Ascending aorta (tissue), 2 donors: ENCODE measurements at places on chromosomes 3 and 15.

- DNase-seq = no peak
- peaks cover 45% of the 10 kb centered on the region for H3K4me1 ChIP-seq
- H3K4me3 ChIP-seq = peak overlapping the region; percentile 63
Measured at GRCh38 chr3:53253707-53254508, 1.9 kb downstream of the TKT start.

DNA sequence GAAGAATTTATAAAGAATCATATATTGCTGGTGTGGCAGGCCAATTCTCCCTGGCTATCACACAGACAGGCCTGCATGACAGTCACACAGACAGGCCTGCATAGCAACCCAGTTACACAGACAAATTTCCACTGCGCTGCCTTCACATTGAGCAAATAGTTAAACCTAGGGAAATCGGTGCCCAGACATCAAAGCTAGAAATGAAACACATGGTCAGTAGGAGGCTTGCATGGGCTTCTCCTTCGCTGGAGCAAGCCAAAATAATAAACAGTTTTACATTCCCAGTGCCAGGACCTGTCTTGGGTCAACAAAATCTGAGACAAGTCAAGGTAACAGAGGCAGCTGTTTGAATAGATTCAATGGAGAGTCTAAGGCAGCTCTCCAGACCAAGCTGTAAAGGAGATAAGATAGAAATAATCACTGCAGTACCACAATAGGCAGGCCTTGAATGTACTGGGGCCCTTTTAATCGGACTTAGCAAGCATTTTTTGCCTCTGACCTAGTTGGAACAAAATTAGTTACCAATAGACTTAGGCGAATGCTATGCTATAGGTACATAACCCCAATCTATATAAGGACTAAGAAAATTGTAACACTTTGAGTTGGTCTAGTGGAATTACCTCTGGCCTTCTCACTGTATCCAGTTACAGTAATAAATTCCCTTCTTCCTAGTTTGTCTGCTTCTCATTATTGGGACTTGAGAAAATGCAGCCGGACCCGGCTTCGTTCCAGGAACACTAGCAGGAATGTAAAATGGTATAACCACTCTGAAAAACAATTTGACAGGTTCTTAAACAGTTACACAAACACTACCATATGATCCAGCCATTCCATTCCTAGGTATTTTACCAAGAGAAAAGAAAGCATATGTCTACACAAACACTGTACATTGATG lies 274.7 kb upstream of the UBE2E2 start:
- no peaks in the 10 kb centered on the region for H3K36me3 ChIP-seq
- DNase-seq = no peak
- H3K27ac ChIP-seq = no peak overlapping the region
- no peak overlapping the region for H3K4me3 ChIP-seq
- H3K27me3 ChIP-seq = no peaks in the 10 kb centered on the region

DNA sequence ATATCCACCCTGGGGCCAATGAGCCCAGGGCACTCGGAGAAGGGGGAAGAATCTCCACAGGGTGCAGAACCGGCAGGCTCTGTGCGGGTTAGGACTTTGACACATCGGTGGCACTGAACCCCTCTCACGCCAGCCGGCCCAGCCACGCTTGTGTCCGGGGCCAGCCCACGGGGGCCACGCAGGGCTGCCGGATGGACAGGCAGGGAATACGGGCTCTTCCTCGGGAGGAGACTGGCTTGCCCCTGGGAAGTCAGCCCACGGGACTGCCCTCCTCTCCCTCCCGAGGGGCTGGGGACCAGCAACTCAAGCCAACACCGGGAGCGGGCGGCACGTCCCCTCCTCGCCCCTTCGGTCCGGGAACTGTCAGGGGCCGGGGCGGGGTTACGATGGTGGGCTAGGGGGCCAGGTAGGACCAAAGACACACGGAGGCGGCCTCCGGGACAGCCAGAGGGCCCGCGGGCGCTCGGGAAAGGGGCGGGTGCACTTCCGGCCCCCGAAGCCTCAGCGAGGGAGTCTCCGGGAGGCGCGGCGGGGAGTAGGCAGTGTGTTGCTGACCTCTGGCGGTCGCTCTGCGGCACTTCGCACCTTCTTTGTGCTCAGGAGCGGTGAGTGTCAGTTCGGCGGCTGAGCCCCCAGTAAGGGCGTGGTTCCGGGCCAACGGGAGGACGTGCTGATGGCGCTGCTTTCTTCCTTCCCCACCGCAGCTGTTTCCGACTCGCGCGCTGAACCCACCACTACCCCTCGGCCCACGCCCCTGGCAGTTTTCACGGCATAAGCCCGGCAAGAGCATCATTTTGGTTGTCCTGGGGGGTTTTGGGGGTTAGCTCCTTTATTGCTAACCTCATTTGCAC lies 5.1 kb upstream of the CYP8B1 start:
- H3K36me3 ChIP-seq = no peaks in the 10 kb centered on the region
- peak overlapping the region; percentile 69 for H3K4me3 ChIP-seq
- H3K27me3 ChIP-seq = no peaks in the 10 kb centered on the region
- DNase-seq = peak; percentile 92
- peak overlapping the region; percentile 75 for H3K27ac ChIP-seq

GRCh38 chr3:77149382-77149781 lies 109.5 kb downstream of the ROBO2 start:
- DNase-seq = no peak
- H3K27ac ChIP-seq = no peak overlapping the region
- H3K36me3 ChIP-seq = no peaks in the 10 kb centered on the region
- H3K4me3 ChIP-seq = no peak overlapping the region

GRCh38 chr3:43028678-43029490 lies 49.8 kb downstream of the GASK1A start:
- no peak overlapping the region for H3K4me3 ChIP-seq
- peak; percentile 39 for DNase-seq
- H3K27me3 ChIP-seq = no peaks in the 10 kb centered on the region
- H3K27ac ChIP-seq = no peak overlapping the region
- H3K36me3 ChIP-seq = no peaks in the 10 kb centered on the region

DNA sequence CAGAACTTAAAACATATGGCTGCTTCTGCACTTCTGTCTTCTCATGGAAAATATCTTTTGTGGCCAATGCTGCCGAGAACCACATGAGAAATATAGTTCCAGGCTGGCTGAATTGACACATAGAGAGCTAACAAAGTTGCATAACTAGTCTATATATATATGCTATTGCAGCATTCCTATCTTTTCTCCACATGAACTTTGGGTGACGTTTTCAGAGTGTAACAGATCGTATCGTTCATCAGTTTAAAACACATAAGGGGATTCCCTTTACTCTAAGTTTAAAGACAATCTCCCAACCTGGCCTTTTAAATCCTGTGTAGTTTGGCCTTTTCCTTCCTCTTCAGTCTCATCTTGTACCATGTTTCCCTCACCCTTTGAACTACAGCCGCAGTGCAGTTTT lies 394.2 kb upstream of the CBLB start:
- H3K36me3 ChIP-seq = no peaks in the 10 kb centered on the region
- no peaks in the 10 kb centered on the region for H3K27me3 ChIP-seq
- DNase-seq = no peak
- H3K27ac ChIP-seq = no peak overlapping the region
- no peak overlapping the region for H3K4me3 ChIP-seq

DNA sequence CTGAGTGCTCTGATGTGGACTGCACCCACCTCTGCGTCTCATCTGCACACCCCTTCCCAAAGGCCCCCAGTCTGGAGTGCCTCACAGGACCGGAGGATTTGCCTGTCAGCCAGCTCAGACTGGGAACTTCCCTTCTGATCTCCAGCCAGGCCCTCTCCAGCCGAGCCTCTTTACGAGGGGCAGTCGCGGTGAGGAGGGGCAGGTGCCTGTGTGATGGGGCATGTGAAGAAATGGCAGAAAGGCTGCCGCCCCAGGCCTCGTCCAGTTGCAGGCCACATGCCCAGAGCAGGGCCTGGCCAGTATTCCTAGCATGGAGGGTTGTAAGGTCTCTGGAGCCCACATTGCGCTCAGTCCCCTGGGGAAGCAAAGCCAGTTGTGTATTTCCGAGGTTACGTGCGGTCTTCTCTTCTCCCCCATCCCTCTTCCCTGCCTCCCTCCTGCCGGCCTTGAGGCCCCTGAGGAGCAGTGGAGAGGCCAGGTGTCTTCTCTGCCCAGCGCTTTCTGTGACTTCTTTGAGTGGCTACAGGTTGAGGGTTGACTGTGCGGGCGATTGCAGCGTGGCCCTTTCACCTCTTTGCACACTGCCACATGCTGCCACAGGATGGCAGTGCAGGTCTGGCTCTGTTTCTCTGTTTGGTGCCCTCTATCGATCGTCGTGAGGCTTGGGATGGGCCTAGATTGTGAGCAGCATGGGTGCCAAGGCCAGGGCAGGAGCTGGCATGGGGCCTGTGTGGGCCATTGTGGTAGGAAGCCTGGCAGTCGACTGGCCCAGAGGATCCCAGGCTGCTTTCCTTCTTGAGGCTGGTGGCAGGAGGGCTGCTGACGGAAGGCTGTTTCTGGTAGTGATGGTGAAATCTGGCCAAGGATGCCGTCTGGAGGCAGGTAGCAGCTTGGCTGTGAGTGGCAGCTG lies 5.3 kb downstream of the CLK3 start:
- peaks cover 20% of the 10 kb centered on the region for H3K4me1 ChIP-seq
- no peak for DNase-seq
- no peaks in the 10 kb centered on the region for H3K27me3 ChIP-seq
- peaks cover 68% of the 10 kb centered on the region for H3K36me3 ChIP-seq
- no peak overlapping the region for H3K4me3 ChIP-seq

DNA sequence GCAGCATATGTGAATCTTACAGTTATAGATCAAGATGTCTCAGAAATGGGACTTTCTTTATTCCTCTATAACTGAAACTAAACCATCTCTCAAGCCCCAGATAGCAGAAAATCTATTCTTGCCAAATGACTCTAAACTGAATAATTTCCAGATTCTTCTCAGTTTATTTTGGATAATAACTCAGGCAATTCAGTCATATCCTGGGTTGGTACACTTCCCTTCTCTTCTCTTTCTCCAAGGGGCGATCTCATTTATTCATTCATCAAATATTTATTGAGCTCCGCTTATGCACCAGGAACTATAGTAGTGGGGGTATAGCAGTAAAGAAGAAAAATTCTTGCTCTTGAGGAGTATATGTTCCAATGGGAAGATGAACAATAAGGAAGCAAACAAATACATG lies 13.5 kb upstream of the PCOLCE2 start:
- no peaks in the 10 kb centered on the region for H3K36me3 ChIP-seq
- no peak overlapping the region for H3K4me3 ChIP-seq
- H3K4me1 ChIP-seq = peaks cover 6% of the 10 kb centered on the region
- no peaks in the 10 kb centered on the region for H3K27me3 ChIP-seq

DNA sequence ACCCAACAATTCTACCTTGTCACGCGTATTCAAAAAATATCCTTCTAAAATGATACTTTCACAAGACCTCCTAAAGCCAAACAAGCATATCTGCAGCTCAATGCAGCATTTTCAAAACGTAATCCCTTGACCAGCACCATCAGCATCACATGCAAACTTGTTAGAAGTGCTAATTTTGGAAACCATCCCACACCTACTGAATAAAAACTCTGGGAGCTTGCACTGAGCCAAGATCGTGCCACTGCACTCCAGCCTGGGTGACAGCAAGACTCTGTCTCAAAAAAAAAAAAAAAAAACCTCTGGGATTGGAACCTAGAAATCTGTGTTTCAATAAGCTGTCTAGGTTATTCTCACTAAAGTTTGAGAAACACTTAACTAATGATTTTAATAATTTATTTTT lies 223.3 kb upstream of the CCDC54 start:
- H3K4me3 ChIP-seq = no peak overlapping the region
- DNase-seq = no peak
- no peaks in the 10 kb centered on the region for H3K36me3 ChIP-seq
- H3K27ac ChIP-seq = no peak overlapping the region
- H3K4me1 ChIP-seq = no peaks in the 10 kb centered on the region

GRCh38 chr15:96766366-96766765 lies 435.9 kb downstream of the NR2F2 start:
- H3K4me3 ChIP-seq = no peak overlapping the region
- no peak overlapping the region for H3K27ac ChIP-seq

DNA sequence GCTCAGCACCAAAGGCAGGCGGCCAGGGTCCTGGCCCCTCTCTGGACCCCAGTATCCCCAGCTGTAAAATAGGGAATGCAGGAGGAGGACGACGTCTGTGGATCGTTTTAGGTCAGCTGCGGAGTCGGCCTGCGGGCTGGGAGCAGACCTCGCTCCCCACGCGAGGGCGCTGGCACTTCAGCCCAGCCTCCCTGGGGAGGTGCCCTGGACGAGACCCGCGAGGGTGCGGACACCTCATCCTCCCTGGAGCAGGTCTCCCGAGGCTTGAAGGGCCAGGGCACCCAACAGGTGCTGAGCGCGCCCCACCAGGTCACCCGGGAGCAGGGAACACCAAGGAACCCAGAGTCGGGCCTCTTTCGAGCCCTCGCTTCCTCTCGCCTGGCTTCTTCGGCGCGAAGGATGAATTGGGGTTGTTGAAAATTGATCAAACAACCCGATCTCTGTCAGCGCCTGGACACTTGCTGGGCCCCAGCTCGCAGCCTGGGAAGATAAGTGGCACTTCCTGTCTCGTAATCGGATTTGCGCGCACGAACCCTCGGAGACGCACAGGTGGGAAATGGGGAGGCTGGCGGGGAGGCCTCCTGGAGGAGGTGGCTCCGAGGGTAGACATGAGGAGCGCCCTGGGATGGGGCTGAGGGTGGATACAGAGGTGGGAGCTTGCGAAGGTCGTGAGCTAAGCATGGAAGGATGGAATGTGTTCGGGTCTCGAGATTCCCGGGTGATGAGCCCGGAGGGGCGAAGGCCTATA lies 588 bp upstream of the VIPR1 start:
- H3K4me3 ChIP-seq = peak overlapping the region; percentile 66
- peak; percentile 75 for DNase-seq
- no peaks in the 10 kb centered on the region for H3K36me3 ChIP-seq
- H3K27ac ChIP-seq = no peak overlapping the region
- H3K4me1 ChIP-seq = peaks cover 2% of the 10 kb centered on the region
- H3K27me3 ChIP-seq = no peaks in the 10 kb centered on the region

- no peak overlapping the region for H3K4me3 ChIP-seq
- H3K27ac ChIP-seq = no peak overlapping the region
- H3K27me3 ChIP-seq = no peaks in the 10 kb centered on the region
- no peak for DNase-seq
- H3K36me3 ChIP-seq = peaks cover 11% of the 10 kb centered on the region
Measured at GRCh38 chr15:41263891-41264351, 32.9 kb downstream of the CHP1 start.

DNA sequence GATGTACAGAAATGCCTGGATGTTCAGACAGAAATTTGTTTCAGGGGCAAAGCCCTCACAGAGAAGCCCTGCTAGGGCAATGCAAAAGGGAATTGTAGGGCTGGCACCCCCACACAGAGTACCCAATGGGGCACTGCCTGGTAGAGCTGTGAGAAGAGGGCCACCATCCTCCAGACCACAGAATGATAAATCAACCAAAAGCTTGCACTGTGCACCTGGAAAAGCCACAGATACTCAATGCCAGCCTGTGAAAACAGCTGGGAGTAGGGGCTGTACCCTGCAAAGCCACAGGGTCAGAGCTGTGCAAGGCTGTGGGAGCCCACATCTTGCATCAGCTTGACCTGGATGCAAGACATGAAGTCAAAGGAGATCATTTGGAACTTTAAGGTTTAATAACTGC lies 477.9 kb upstream of the NECTIN3 start:
- H3K27ac ChIP-seq = no peak overlapping the region
- H3K36me3 ChIP-seq = no peaks in the 10 kb centered on the region
- H3K27me3 ChIP-seq = no peaks in the 10 kb centered on the region
- no peaks in the 10 kb centered on the region for H3K4me1 ChIP-seq

- no peak overlapping the region for H3K4me3 ChIP-seq
- DNase-seq = no peak
- H3K36me3 ChIP-seq = no peaks in the 10 kb centered on the region
- H3K4me1 ChIP-seq = no peaks in the 10 kb centered on the region
- no peak overlapping the region for H3K27ac ChIP-seq
Measured at GRCh38 chr3:42836150-42837123, 27.2 kb downstream of the ACKR2 start.
